ENCODE measurements at places on chromosomes 11 and 22.

DNA sequence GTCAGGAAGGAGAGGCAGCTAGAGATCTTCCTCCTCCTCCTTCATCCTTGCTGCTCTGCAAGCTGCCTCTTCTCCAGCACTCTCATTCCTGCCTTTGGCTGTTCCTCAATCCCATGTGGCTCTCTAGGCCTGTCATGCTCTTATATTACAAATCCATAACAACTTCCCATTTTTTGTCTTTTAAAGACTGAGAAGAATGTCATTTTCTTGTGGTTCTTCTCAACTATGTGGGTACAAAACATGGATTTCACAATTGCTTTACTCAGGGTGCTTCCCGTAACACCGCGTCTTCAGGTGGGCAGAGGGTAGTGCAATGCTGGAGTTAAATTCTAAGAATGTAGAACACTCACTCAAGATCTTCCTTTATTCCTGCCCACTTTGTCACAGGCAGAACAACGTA is 6.8 kb upstream of the CAT start:
- ATAC-seq = no peak
- H3K4me3 ChIP-seq = no peak overlapping the region

- H3K36me3 ChIP-seq = no peaks in the 10 kb centered on the region
- H3K27ac ChIP-seq = no peak overlapping the region
- H3K27me3 ChIP-seq = peaks cover 49% of the 10 kb centered on the region
- H3K4me3 ChIP-seq = no peak overlapping the region
These were observed 61.2 kb downstream of the CECR2 start for GRCh38 chr22:17430412-17430811.

DNA sequence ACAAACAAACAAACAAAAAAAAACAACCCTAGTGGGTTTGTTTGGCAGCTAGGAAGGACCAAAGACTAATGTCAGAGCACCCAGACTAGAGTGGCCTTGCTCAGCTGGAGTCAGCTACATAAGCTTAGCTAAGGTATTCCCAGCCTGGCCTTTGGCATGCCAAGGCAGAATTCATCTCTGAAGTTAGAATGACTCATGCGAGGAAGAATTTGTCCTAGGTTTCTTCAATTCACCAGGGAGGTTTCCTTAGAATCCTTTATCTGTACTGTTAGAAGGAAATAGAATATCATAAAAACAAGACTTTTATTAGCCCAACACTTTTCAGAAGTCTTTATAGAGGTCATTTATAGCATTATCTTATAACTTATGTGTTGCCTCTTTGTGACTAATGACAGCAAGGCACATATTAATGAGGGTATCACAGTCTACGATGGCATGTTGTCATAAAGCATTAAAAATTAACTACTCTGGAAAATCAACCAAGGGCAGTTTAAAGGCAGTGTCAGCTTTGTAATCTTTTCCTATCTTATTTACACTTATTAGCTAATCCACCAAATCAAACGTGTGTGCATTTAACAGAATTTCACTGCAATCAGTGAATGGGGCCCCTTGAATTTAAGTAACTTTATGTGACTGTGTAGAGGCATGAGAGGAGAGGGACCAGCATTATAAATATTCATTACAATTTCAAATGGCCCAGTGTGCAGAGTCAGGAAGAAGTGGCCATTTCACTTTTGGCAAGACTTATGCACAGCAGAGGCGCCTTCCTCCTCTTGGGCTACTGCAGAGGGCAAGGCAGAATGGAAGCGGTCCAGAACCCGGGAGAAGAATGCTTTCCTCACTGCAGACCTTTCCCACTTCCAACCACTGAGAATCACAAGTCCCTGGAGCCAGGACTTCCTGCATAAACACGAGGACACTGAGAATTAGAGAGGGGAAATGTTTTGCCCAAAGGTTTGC is 36.3 kb downstream of the SLC5A1 start:
- no peak for ATAC-seq
- no peak overlapping the region for H3K27ac ChIP-seq
- H3K27me3 ChIP-seq = peaks cover 27% of the 10 kb centered on the region
- H3K36me3 ChIP-seq = no peaks in the 10 kb centered on the region
- H3K4me3 ChIP-seq = no peak overlapping the region

GRCh38 chr11:124538019-124538418 is 5.4 kb downstream of the OR8B12 start:
- H3K27ac ChIP-seq = no peak overlapping the region
- no peak for ATAC-seq
- H3K36me3 ChIP-seq = no peaks in the 10 kb centered on the region
- H3K27me3 ChIP-seq = peaks cover 53% of the 10 kb centered on the region
- H3K4me1 ChIP-seq = no peaks in the 10 kb centered on the region

DNA sequence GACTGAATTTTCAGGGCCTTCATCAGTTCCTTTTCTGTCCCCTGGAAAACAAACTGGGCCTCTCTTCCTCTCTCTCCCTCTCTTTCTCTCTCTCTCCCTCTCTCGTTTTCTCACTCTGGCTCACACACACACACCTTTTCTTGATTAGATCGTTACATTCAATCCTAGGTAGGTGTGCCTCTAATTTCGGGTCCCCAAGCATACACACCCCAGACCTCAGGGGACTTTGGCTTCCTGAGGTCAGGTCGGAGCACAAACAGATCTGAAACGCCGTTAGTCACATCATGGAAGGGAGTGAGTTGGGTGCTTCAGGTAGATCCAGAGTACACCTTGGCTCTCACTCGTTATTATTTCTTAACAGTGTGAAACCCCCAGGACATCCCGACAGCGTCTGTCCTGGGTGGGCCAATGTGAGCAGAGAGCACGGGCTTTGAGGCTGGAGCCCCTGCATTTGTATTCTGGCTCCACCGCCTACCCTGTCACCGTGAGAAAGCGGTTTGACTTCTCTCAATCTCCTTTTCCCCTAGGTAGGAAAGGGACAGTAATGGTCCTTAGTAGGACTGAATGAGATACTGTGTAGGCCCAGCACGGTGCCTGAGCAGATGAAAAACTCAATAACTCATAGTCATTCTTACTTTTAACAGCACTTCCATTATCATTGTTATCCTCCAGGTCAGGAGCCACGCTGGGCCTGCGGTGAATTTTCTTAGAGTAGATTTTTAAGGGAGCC is 37.3 kb upstream of the POU2AF1 start:
- ATAC-seq = no peak
- no peaks in the 10 kb centered on the region for H3K27me3 ChIP-seq
- peak overlapping the region; percentile 1 for H3K4me3 ChIP-seq
- peaks cover 97% of the 10 kb centered on the region for H3K4me1 ChIP-seq

DNA sequence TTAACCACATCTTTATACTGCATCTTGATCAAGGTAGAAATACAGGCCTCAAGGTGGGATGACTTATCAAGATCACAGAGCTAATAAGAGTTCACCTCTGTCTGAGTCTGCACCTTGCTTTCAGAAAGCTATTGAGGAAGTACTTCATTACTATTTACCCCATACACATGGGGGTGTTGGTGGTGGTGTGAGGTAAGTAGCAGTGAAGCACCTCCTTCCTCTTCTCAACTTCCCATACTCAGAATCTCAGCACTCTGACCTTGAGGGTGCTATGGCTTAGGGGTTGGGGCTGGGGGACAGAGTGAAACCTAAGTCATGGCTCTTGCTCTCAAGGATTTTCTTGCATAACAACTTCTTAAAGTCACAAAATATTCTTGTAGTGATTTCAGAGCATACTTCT is 56.9 kb downstream of the ME3 start:
- no peak overlapping the region for H3K4me3 ChIP-seq
- H3K27me3 ChIP-seq = no peaks in the 10 kb centered on the region
- H3K27ac ChIP-seq = no peak overlapping the region
- peak; percentile 34 for ATAC-seq
- no peaks in the 10 kb centered on the region for H3K4me1 ChIP-seq
- no peaks in the 10 kb centered on the region for H3K36me3 ChIP-seq

DNA sequence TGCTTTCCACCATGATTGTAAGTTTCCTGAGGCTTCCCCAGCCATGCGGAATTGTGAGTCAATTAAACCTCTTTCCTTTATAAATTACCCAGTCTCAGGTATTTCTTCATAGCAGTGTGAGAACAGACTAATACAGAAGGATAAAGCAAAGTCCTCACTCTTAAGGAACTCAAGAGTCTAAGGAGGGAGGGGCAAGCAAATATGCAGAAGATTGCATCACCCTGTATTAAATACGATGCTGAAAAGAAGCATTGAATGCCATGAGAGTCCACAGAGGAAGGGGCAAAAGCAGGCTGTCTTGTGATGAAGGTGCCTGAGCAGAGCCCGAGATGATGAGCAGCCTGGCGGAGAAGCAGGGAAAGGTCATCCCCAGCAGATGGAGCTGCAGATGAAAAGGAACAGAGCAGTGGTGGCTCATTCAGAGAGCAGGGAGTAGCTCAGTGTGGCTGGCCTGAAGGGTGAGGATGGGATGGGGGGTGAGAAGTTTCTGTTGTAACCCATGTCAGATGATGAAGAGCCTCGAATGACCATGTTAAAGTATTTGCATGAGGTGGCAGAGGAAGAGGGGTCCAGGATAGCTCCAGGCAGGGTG is 6.3 kb upstream of the IZUMO1R start:
- no peaks in the 10 kb centered on the region for H3K4me1 ChIP-seq
- ATAC-seq = no peak
- no peaks in the 10 kb centered on the region for H3K36me3 ChIP-seq
- H3K27me3 ChIP-seq = peaks cover 15% of the 10 kb centered on the region
- H3K4me3 ChIP-seq = no peak overlapping the region

- H3K4me1 ChIP-seq = no peaks in the 10 kb centered on the region
- no peak overlapping the region for H3K4me3 ChIP-seq
- no peak for ATAC-seq
- no peaks in the 10 kb centered on the region for H3K36me3 ChIP-seq
- H3K27ac ChIP-seq = no peak overlapping the region
These were observed 102.3 kb downstream of the NELL1 start for GRCh38 chr11:20771681-20772080.

GRCh38 chr11:6911948-6912347 is 8.9 kb upstream of the OR2D3 start:
- no peak for ATAC-seq
- no peaks in the 10 kb centered on the region for H3K36me3 ChIP-seq
- no peak overlapping the region for H3K4me3 ChIP-seq
- no peak overlapping the region for H3K27ac ChIP-seq
- no peaks in the 10 kb centered on the region for H3K27me3 ChIP-seq

- no peaks in the 10 kb centered on the region for H3K36me3 ChIP-seq
- H3K27ac ChIP-seq = peak overlapping the region; percentile 68
- ATAC-seq = no peak
- H3K4me1 ChIP-seq = peaks cover 18% of the 10 kb centered on the region
- peaks cover 36% of the 10 kb centered on the region for H3K27me3 ChIP-seq
These were observed 110.5 kb upstream of the THY1 start for GRCh38 chr11:119533462-119533861.

- peaks cover 23% of the 10 kb centered on the region for H3K36me3 ChIP-seq
- peaks cover 30% of the 10 kb centered on the region for H3K4me1 ChIP-seq
- no peak for ATAC-seq
- H3K27me3 ChIP-seq = no peaks in the 10 kb centered on the region
- H3K4me3 ChIP-seq = no peak overlapping the region
These were observed 17.8 kb downstream of the MAFF start for GRCh38 chr22:38219632-38220031.

- H3K27ac ChIP-seq = peak overlapping the region; percentile 91
- H3K36me3 ChIP-seq = peaks cover 59% of the 10 kb centered on the region
- no peaks in the 10 kb centered on the region for H3K27me3 ChIP-seq
- H3K4me3 ChIP-seq = peak overlapping the region; percentile 71
- ATAC-seq = peak; percentile 82
These were observed 36.3 kb downstream of the CD82 start for GRCh38 chr11:44601471-44602370.

DNA sequence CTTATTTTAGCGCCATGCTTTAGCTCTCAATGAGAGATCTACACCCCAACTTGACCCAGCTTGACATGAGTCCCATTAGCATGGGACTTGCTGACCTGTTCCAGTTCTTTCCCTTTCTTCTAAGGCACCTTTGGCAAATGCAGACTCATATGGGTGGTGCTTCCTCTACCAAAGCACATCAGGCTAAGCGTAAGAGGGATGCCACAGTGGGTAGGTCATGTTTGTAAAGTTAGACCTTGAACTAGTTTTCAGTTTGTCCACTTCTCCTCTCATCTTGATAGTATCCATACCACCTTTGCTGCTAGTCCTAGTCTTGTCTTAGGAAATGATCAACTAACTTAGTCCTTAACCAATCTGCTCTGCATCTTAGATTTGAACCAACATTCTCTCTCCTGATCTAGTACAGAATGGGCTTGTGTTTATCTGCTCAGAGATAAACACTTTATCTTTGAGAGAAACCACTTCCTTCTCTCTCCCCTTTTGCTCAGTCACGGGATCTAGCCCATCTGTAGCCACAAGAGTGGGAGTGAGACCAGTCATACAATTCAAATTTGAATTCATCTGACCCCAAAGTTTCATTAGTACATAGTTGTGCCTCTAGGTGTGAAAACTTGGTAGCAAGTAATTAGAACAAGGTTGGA is 72.1 kb upstream of the CD44 start:
- peaks cover 40% of the 10 kb centered on the region for H3K4me1 ChIP-seq
- no peaks in the 10 kb centered on the region for H3K27me3 ChIP-seq
- peak; percentile 92 for ATAC-seq

DNA sequence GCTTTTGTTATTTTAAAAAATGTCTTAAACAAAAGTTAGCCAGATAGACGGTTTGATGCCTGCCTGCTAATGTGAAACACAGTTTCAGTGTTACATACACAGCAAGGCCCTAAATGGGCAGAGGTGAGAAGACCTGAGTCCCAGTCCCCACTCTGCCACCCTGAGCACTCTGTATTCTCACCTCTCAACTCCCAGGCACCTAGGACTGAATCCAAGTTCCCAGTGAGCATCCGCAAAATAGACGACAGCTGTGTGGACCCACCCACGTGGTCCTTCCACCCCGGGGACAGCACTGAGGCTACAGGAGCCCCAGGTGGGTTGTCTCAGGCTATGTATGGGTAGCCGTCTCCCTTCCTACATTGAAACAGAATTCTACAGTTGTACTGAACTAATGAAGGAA is 111.5 kb downstream of the RPL27A start:
- H3K4me1 ChIP-seq = no peaks in the 10 kb centered on the region
- H3K27me3 ChIP-seq = peaks cover 11% of the 10 kb centered on the region
- H3K36me3 ChIP-seq = no peaks in the 10 kb centered on the region
- ATAC-seq = no peak
- H3K27ac ChIP-seq = no peak overlapping the region

DNA sequence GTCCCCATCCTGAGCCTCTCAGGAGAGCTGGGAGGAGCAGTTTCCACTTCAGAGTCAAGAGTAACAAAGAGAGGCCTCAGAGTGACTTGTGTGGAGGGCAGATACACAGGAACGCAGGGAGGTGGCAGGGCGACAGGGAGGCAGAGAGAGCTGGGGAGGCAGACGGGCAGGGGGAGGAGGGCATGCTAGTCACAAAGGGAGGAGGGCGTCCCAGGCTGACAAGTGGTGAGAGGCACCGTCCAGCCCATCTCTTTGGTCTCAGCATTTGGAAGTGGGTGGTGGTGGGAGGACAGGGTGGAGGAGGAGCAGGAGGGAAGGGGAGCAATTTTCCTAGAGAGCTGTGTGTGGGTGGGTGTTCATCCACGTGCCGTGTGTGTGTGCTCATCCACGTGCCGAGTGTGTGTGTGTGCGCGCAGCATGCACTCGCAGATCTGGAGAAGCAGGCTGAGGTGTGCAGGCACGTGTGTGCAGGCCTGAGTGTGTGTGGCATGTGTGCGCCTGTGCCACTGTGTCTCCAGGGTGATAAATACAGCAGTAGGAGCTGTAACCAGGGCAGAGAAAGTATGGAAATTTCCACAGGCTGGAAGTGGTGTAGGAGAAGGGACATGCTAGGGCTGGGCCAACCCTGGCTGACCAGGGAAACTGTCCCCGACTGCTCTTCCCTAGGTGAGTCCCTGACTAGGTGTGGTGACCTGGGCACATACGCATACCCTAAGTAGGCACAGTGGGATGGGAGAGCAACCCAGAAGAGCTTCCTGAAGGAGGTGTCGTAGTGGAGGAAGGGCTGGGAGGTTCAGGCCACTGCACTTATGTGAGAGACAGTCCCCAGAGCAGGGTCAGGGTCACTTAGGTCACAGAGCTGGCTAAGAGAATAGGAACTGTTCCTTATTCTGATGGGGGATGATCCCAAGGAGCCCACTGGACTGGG is 7.3 kb upstream of the PDE2A start:
- peaks cover 5% of the 10 kb centered on the region for H3K36me3 ChIP-seq
- H3K4me1 ChIP-seq = peaks cover 33% of the 10 kb centered on the region
- H3K27ac ChIP-seq = no peak overlapping the region

Data from stimulated activated memory B cell treated with anti-CD40 and anti-IgM and Interleukin-4, amounts not matched to agents 10 μg/mL and 1 μg/mL and 100 μg/mL, for 72 hours (primary cell).